Activated T-helper 1 cell treated with anti-CD3 and anti-CD28 coated beads, Interleukin-12 subunit alpha, Interleukin-12 subunit beta, Interleukin-2, Interleukin-4 antibody, amounts not matched to agents 30 ng/mL and 10 ng/mL and 1 ng/mL, durations not matched to agents 14 hours and 24 hours and 36 hours (primary cell): ENCODE measurements at places on chromosomes 13 and 19.

DNA sequence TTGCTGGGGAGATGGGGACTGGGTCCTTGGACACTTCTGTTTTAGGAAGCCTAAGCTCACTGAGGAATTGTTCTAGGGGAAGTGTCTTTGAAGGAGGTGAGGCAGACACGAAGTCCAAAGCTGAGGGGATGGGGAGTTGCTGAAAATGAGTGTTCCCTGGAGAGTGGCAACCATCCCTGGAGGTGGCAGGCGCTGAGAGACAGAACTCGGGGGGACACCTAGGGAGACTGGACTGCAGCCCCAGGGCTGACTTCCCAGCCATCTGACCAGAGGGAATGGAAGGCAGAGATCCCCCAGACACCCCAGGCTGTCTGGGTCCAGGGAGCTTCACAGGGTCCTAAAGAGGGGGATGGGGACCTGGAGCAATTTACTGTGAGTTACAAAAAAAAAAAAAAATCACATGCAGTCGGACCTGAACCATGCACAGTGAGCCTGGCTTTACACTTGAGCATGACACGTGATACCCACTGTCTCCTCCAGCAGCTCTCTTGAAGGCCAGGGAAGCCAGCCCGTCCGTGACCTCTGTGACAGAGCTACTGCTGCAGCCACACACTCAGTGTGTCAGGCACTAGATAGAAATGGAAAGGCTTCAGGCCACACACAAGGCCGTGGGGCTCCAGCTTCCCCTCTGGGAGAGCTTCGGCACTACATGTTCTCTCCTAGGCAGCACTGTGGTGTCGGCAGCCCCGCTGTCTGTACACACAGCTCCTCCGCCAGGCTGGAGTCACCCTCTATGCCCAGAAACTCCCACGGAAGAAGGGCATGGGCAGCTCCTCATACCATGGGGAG lies 77.1 kb upstream of the KCTD15 start:
- DNase-seq = no peak

DNA sequence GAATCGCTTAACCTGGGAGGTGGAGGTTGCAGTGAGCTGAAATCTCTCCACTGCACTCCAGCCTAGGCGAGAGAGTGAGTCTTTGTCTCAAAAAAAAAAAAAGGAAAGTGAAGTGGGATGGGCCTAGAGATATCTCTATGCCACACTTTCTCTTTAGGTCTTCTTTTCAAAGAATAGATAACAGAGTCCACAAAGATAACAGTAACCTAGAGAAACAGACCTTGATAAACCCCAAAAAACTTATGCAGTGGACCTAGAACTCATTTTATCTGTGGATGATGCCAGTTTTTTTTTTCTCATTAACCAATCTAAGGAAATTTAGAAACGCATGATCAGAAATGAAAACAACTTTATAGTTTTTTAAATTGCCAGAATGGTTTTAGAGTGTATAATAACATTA lies 227.4 kb downstream of the LHFPL6 start:
- DNase-seq = no peak

GRCh38 chr13:24276306-24276705 lies 33.1 kb upstream of the C1QTNF9 start:
- no peak for DNase-seq

GRCh38 chr13:33637978-33638743 lies 179.8 kb upstream of the RFC3 start:
- no peak for DNase-seq

DNA sequence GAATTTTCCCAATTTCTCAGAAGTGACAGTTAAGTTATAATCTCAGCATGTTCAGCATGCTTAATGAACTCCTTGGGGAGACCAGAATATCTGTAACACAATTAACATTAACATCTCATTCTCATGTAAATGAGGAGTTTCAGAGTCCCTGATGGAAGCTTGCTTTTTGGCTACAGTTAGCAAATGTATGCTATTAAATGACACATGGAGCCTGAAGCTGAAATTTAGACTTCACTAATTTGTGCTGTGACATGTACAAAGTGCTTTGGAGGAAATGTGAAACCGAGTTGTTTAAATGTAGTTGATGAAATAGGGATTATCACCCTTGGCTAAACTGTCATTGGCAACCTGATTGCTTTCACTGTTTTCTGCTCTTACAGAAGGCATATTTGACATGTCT lies 2265.1 kb upstream of the PCDH20 start:
- DNase-seq = no peak

- DNase-seq = no peak
Observed at GRCh38 chr19:51227966-51228365, 3.1 kb downstream of the CD33 start.

- DNase-seq = no peak
Observed at GRCh38 chr13:84130495-84131114, 248.3 kb upstream of the SLITRK1 start.

DNA sequence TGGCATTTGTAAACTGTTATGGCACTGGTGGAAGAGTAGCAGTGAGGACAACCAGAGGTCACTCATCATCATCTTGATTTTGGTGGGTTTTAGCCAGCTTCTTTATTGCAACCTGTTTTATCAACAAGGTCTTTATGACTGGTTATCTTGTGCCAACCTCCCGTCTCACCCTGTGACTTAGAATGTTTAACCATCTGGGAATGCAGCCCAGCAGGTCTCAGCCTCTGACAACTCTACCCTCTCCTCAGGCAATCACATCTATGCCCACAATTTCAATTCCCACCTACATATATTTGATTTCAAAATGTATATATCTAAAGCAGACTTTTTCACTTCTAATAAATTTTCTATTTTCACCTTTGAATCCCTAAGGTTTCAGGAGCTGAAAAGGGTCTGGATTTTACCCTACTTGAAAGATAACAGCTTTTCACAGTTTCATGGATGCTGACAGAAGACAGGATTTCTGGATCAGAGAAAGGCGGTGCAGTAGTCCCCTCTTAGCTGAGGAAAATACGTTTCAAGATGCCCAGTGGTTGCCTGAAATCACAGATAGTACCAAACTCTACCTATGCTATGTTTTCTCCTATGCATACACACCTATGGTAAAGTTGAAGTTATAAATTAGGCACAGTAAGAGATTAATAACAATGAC lies 1171.8 kb downstream of the DIAPH3 start:
- no peak for DNase-seq

GRCh38 chr13:45527699-45528462 lies 63.1 kb downstream of the COG3 start:
- DNase-seq = no peak

GRCh38 chr13:112852392-112852791 lies 116.6 kb upstream of the MCF2L start:
- DNase-seq = no peak

GRCh38 chr13:28171266-28171665 lies 32.9 kb downstream of the PAN3 start:
- DNase-seq = no peak

- no peak for DNase-seq
Observed at GRCh38 chr13:111936267-111936925, 130.6 kb upstream of the SOX1 start.

GRCh38 chr13:74450525-74450845 lies 316.3 kb upstream of the KLF12 start:
- no peak for DNase-seq

DNA sequence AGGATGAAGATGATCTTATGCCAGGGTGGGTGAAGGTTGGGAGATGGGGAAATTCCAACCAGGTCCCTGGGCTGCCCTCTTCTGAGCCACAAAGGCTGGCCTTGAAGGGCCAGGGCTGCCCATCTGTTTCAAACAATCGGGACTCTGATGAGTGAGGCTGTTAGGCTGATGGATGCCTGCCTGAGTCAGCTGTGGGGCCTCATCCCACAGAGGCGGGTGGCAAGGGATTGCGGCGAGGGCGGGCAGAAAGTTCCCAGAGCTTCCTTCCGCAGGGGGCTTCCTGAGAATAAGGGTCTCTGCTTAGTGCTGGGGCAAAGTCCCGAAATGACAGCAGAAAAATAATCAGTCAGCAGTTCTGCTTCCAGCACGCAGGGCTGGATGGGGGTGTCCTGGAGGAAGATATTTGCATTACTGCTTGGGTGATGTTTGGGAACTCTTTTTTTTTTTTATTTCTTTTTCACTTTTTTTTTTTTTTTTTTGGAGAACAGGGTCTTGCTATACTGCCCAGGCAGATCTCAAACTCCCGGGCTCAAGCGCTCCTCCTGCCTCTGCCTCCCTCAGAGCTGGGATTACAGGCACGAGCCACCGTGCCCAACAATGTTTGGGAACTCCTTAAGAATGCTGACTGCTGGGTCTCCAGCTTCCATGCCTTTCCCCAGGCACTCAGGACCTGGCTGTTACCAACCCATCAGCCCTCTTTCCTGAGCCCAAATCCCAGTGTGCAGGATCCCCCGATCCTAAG lies 14.1 kb downstream of the SH3GL1 start:
- no peak for DNase-seq

DNA sequence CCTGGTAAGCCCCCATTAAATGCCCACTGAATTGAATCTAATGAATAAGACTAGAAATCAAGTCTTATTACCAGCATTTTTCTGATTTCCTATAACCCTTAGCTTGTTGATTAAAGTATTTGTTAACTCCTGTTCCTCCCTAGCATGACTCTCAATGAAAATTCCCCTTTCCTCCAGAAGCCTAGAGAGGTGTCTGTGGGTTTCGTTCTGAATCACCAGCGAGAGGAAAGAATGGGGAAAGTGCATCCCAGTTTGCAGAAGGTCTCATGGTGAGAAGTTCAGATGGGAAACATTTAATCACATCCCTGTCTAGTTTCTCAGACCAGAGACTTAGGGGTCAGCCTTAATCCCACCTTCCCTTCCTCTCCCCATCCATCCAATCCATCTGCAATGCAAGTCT lies 26.9 kb downstream of the POU2F2 start:
- no peak for DNase-seq

- DNase-seq = no peak
Observed at GRCh38 chr13:90738881-90739280, 608.6 kb upstream of the MIR17HG start.

DNA sequence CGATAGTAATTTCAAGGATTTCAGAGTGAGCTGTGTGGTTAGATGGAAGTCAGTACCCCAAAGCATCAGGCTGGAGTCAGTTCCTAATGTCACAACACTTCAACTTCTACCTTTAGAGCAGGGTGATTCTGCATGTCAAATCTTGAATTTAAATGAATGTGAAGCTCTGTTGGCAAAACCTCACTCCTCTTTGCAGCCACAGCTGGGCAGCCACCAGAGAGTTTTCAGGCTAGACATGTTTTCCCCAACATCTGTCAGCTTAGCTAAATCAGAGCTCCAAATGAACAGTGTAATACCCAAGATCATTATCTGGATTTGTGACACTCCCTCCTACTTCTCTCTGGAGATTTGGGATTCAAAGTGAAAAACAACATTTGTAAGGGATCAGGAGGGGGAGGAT lies 33.7 kb upstream of the OLFM4 start:
- no peak for DNase-seq

DNA sequence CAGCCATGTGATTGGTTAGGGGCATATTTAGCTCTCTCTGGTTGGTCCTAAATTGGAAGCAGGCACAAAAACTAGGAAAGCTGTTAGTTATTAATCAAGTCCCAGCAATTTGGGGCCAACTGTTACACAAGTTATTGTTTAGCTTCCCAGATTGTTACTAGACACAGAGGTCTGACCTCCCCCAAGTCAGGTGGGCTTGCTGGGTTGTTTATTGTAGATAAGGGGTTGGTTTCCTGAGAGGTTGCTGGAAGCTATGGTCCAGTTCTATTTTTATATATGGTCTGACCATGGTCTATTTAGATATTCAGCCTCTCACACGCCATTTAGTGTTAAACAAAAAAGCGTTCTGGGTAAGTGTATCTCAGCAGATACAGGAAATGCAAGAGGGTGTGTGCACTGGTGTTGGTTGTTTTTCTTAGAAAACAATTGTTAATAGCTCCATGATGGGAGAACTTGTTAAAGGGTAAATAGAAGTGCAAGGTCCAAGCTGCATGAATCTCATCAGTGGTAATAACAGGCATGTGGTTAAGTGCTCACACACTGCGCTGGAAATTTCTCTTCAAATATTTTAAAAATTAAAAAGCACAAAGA lies 150.0 kb downstream of the RAP2A start:
- no peak for DNase-seq

DNA sequence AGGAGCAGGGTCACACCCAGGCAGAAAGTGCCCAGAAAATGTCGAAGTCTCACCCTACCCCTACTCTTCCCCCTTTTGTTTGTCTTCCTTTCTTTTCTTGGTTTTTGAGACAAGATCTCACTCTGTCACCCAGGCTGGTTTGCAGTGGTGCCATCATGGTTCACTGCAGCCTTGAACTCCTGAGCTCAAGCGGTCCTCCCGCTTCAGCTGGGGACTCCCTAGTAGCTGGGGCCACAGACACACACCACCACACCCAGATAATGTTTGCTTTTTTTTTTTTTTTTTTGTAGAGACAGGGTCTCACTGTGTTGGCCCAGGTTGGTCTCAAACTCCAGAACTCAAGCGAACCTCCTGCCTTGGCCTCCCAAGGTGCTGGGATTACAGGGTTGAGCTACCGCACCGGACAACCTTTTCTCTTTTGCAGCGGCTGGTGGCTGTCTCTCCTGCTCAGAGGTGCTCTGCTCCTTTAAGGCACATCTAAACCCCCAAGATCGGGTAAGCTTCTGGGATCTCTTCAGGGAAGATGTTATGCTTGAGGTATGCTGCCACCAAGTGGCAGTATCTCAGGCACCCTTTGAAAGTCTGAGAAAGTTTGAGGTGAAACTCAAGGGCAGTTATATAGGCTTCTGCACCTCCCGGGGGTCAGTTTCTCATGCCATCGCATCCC lies 22.4 kb upstream of the EBI3 start:
- no peak for DNase-seq

DNA sequence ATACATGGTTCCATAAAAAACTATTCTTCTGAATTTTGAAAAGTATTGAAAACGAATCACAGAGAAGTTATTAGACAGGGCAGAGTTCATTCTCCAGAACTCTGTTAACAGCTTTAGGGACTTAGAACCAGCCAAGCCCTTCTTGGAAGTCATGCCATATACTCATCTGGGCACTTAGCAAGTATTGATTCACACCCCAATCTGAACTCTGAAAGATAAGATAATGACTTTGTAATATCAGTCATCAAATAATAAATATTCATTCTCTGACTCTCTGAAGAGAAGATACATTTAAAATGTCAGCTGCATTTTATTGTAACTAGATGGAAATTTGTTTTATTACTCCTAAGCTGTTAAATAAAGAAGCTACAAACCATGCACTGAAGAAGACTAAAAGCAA lies 43.8 kb upstream of the ITM2B start:
- DNase-seq = no peak

DNA sequence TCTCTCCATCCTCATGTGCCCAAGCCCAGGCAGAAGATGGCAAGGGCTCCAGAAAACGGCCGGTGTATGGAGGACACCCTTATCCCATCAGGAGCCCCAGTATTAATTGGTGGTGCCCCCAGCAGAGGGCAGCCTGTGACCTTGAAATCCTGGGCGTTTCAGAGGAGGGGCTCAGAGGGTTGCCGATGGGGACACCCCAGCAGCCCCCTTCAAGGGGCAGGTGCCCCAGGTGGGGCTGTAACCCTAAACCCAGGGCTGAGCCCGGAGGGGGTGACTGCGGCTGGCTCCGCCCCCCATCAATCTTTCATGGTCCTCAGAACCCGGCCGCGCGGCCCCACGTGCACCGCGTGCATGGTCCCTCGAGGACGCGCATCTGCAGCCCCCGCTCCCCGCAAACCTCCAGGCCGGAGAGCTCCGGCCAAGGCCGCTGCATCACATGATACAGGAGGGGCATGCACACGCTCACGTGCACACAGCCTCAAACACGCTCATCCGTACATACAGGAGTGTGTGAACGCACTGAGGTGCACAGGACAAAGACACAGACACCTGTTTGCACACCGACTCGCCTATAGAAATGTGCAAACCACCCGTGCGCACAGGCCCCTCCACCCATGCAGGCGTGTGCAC lies 949 bp downstream of the RAB3A start:
- DNase-seq = no peak
